A549 treated with CORT108297 at 1 μM for 4 hours (cell line): ENCODE measurements at places on chromosomes 11 and 22. TPM values are rescaled to one million over a fixed set of nuclear protein-coding genes. Genes with fewer than 3 reads are reported as not detected.

The TUB gene
- total RNA-seq = 5.4 to 8.4 TPM (median 7.6 TPM) in 5 replicates

The UPB1 gene
- not detected in 5 replicates for total RNA-seq

The MIF gene
- 477 to 982 TPM (median 945 TPM) in 5 replicates for total RNA-seq

The VPREB3 gene
- 0.82 to 1.9 TPM (median 1.00 TPM) in 5 replicates for total RNA-seq

The NUMA1 gene
- total RNA-seq = 56.5 to 77.5 TPM (median 68.6 TPM) in 5 replicates

The FAM227A gene
- total RNA-seq = 0.46 to 1.1 TPM (median 0.80 TPM) in 5 replicates

The TRIM66 gene
- 1.7 to 2.8 TPM (median 2.3 TPM) in 5 replicates for total RNA-seq

The GGTLC3 gene
- not detected in 5 replicates for total RNA-seq
